ENCODE measurements at places on chromosomes 5 and 9.

DNA sequence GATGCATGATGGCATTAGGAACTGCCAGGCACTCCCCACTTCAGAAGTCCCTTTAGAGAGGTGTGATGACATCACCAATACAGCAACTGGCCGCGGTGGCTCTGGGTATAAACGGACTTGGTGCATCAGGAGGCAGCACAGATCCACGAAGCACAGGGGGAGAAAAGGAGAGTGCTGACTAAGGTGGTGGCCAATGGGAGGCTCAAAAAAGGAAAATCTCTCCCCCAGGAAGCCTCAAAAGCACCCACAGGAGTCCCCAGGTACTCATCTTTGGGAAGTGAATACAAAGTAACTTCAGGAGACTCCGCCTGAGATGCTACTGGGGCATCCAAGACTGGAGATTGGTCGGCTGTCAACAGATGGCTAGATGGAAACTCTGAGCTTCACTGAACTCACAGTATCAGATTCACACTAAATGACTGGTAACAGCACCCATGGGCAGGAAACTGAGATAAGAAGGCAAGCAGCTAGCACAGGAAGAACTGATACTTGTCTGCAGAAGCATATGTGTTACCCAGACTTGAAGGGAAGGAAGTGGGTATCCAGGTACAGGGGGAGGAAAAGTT is 7.6 kb downstream of the TTC39B start:
- DNase-seq, result no peak

GRCh38 chr5:178839319-178839704 is 20.4 kb upstream of the ZNF354B start:
- peak; percentile 70 for DNase-seq

DNA sequence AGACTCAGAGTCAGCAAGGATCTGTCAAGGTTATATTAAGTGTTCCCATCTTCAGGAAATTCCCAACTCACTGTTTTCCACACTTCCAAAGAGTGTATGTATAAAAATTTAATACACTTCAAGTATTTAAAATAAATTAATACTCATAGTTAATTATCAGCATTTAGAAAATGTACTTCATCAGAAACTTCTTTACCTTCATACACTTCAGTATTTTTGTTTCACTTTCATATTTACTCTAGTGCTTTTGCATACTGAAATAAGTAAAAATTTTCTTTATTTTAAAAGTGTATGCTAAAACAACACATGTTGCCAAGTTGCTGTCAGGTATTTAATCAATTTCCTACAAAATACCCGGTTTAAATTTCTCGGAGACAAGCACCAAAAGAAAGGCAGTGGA is 16.5 kb downstream of the RICTOR start:
- no peak for DNase-seq

DNA sequence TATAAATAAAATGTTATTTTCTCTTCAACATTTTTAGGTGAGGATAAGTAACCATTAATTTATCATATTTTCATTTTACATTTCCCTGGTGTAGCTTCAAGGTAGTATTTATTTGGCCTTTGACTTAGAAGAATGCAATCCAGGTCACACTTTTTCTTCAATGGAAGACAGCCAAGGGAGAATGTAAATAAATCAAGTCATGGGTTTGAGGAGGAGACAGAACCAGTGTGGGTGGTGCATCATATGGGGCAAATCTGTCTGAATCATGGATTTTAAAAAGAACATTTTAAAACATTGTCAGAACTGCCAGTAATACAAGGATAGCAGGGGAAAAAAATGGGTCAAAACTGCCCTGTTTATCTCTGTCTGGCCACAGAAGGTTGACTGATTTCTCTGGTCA is 229.5 kb downstream of the FAM114A2 start:
- DNase-seq, result no peak

DNA sequence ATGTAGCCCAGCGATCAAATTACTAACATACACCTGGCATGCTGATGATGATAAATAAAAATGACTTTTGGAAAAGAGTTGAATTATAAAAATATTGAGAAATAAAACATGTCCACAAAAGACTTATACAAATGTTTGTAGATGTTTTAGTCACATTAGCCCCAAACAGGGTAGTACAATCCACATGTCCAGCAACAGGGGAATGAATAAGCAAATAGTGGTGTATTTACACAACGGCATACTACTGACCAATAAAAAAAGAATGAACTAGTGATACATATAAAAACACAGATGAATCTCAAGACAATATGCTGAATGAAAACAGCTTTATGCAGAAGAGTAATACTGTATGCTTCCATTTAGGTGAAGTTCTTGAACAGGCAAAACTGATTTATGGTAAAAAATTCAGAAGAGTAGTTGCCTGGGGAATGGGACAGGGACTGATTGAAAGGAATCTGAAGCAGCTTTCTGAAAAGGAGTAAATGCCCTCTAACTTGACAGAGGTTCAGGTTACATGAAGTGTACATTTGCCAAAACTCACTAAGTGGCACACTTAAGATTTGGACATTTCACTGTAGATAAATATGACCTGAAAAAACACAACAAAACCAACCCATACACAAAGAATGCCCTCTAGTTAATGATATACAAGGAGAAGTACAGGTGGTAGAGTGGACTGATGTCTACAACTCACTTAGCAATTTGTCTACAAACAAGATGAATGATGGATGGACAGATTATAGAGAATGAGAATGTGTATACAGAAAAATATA is 35.4 kb downstream of the ACTL7A start:
- DNase-seq, result no peak

DNA sequence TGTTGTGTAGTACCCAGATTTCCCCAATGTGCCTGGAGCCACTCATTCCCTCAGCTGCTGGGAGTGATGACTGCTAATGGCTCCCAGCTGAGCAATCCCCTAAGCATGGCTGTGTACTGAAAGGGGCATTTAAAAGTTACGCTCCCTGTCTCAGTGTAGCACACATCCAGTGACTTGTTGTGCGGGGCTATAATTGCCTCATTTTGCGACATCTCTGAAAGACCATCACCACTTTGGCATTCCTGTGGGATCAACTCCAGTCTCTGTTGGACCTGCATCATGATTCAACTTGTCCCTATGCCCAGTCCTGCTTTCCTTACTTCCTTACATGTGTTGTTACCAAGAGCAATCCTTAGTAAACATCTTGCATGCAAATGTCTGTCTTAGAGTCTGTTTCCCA is 201.2 kb upstream of the MPDZ start:
- DNase-seq, result no peak

DNA sequence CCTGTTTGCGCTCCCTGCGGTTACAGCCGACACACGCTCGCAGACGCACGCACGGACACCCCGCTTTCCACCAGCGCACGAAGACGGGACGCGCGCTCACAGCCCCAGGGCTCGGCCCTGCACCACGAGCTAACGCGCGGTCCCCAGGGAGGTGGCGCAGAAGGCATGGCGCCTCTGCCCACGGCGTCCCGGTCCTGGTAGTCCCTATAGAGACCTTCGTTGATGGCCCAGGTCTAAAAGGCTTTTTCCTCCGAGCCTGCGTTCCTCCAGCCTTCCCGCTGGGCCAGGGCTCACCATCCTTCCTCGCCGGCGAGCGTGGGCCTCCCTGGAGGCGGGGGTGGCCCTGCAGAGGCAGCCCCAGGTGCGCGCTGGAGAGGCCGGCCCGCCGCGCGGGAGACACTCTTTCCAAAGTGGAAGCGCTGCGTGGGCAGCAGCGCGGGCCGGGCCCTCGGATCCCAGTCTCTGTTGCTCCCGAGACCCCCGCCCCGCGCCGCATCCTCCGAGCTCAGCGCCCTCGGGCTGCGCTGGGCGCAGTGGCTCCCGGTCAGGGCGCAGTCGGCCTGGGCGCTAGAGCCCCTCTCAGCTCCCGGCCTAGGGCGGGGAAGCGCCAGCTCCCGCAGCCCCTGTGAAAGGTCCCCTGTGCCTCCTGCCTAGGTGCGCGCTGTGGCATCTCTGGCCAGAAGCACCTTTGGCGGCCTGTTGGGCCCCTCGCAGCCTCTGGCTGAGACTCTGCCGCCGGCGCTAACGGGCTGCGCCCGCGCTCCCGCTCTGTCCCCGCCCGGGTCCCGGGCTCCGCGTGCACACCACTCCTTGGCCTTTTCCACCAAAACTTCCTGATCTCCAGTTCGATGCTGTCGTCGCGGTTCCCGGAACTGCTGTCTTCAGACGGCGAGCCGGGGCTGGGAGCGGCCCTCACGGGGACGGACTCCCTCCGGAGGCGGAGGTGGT is 31.9 kb upstream of the FANCC start:
- DNase-seq, result no peak

DNA sequence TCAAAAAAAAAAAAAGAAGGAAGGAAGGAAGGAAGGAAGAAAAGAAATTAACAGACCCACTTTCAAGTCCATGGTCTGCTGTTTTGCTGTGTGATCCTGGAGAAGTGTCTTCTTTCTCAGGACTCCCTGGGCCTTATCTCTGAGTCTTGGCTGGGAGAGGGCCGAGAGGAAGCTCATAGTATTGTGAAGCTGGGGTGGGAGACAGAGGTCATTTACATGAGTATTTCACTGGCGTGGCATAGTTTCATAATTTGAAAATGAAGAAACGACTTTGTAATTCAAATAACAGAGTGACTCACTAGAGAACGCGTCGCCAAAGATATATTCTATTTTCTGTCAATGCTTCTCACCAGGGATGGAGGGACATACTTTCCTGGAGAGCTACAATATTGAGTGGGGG is 2.4 kb upstream of the C9orf50 start:
- DNase-seq, result no peak

DNA sequence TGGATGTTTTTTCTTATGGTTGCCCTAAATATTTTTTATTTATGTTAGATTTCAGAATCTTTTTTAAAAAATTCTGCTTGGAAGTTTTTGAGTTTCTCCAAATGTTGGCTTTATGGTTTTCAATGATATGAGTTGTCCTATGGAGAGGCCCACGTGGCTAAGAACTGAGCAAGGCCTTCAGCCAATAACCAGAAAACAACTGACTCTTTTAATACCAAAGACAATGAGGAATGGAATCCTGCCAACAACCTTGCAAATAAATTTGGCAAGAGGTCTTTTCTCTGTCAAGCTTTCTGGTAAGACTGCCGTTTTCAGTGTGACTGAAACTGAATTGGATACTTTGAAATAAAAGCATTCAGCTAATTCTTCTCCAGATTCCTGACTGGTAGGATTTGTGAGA is 1740.1 kb upstream of the WWC1 start:
- DNase-seq, result no peak

Data from Right ventricle myocardium superior (tissue), 1 donor.